ENCODE measurements at places on chromosomes 12 and 14.

DNA sequence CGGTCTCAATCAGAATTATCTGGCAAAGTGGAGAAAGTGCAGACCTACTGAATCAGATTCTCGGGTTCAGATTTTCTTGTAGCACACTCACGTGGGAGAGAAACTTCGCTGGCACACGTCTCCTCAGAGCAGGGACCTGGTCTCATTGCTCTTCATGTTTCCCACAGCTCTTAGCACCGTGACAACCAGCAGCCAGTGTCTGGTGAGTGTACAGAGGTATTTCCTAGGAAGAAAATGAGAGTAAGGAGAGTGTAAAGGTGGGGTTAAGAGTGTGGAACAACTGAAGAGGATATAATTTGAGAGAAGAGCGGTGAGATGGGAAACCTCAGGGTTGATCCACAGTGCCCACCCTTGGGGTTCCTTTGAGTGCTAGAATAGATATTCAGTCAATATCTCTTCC, 89.2 kb downstream of the ARF6 start:
- no peak for DNase-seq

- DNase-seq = peak; percentile 48
These were observed 756 bp downstream of the TULP3 start for GRCh38 chr12:2891240-2892053.

DNA sequence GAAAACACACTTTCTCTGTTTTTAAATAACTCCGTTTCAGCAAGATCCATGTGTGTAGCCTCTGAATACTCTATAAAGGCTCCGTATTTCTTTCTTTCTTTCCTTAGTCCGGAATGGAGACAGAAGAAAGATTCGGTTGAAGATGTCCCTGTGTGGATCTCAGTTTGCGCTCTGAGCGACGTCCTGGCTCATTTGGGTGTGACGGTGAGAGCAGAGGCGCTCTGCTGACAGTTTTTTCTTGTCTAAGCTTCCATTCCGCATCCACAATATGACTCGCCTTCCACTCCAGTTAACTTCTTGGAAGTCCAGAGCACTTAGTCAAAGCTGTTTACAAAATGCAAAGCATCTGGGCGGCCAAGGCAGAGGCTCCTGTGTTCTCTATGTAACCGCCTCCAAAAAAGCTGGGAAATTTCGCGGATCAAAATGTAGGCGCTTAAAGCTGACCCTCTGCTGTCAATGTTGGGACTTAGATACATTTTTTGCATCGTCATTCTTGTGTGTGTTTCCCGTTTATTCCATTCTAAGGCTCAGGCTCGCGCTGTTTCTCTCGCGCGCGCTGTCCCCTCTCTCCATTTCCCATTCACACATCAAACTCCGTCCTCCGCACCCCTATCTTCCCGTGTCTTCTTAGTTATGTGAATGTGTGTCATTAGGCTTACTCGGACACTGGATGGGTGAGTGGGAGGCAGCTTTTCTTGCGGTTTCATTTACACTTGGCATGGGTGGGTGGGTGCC, 880 bp upstream of the FLRT2 start:
- DNase-seq = no peak

DNA sequence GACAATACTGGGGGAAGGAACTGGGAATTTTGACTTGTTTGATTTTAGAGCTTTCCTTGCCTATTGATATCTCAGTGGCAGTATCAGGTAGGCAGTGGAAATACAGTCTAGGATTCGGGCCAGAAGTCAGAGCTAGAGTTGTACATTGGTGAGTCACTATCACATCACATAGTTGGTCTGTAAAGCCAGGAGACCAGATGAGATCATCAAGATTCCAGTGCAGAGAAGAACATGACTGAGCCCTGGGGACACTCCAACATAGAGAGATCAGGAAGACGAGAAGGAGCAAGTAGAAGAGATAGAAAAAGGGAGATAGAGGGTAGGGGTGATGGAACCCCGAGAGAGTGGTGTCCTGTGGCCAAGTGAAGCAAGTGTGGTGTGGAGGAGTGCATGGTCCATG, 46.6 kb upstream of the NR1H4 start:
- no peak for DNase-seq

DNA sequence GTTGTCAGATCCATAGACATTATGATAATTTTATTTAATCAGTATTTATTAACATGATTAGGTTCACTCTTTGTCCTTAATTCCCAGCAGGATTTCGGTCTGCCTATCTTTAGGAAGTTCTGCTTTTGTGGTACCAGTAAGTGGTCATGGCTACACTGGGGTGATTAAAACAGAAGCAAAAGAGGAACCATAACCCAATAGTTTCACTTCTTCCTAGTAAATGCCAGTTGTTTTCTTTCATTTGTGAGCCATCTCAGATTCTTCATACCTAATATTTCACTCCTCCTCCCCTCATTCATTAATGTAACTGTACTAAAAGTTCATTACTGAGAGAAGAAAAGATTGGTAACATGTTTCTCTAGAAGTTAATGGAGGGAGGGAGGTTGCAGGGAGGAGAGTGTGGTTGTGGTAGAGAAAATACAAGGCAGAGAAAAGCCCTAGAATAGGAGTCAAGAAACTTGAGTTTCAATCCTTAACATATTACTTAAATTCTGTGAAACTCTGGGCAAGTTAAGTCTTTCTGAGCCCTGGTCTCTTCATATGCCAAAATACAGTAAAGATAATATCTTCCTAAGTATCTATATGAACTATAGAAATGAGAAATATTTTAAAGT, 101.2 kb downstream of the PEBP1 start:
- DNase-seq = no peak

DNA sequence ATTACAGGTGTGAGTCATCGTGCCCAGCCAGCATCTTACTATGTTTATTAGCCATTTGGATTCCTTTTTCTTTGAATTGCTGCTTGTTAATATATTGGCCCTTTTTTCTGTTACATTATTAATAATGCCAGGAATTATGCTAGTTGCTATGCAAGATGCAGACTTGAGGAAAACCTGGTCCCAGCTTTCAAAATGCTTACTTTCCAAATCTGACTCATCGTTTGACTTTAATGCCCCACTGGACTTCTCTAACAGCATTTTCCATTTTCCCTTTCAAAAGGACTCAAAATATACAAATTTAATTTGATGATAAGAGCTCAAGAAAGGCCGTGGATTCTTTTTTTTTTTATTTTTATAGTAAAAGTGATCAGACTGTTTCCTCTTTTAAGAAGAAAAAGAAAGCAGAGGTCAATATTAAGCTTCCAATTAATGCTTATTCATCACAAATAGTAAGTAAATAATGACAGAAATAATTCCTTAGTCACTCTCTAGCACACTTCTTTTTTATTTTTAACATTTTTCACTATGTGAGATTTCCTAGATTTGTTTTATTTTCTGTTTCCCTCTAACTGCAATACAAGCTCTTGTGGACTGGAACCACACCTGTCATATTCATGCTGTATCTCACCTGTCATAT, 146.1 kb upstream of the FGD4 start:
- DNase-seq = no peak

GRCh38 chr12:28089338-28089737, 100.9 kb upstream of the CCDC91 start:
- no peak for DNase-seq

DNA sequence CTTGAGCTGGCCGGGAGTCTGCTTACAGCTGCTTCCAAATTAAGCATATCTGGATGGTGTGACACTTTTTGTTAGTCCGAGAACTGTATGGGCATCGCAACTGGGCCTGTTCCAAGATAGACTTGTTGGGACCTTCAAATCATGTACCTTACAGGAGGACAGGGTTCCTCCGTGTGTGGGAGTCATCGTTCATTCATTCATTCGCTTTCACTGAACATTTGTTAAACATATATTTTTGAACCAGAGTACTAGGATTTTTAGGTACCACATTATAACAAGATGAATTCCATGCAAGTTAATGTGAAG, 387 bp upstream of the IPO8 start:
- DNase-seq = no peak

GRCh38 chr12:24728366-24728765, 220.5 kb downstream of the BCAT1 start:
- no peak for DNase-seq

GRCh38 chr12:46664761-46665287, 161.0 kb downstream of the SLC38A4 start:
- DNase-seq = no peak

GRCh38 chr12:104665296-104665695, 208.5 kb downstream of the CHST11 start:
- DNase-seq = no peak

GRCh38 chr12:11130999-11131398, 3.4 kb downstream of the TAS2R30 start:
- no peak for DNase-seq

DNA sequence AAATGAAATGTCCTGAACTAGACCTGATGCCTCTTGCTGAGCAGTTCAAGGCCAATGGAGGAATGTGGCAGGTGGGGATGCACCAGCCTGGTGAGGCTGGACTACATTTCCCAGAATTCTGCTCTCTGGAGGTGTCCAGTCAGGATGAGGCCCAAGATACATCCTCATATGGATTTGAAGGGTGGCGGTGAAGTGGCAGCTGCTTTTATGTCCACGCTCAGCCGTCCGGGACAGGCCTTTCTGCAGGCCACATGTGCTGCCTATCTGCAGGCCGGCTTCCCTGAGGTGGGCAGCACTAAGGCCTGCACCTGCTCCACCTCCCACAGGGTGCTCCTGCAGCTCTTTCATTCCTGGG, 230.2 kb downstream of the BCL11B start:
- DNase-seq = no peak

DNA sequence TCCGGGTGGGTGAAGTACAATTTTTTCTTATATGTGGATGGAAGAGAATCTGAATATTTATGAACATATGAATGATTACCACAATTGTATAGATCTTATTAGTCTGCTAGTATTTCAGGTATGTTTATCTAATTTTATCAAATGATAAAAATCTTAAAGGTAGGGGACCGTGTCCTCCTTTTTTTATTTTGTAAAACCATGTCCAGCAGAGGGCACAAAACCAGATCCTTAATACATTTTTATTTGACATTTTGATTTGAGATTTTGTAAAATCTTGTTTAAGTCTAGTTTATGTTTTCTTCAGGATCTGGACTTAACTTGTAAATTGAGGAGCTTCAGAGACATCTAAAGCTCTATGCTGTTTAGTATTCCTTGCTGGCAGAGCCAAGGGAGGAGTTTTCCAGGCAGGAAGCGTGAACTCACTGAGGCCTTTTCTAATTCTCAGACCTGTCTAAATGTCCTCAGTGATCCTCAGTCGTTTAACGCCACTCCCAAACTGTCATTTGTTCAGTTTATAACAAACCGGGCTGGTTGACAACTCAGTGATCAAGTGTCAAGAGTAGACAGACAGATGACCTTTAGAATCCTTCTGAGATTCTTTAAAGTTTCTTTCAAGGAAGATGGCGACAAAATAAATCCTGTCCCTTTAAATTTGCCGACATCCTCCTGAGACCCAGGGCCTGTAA, 263.9 kb downstream of the KTN1 start:
- DNase-seq = no peak

DNA sequence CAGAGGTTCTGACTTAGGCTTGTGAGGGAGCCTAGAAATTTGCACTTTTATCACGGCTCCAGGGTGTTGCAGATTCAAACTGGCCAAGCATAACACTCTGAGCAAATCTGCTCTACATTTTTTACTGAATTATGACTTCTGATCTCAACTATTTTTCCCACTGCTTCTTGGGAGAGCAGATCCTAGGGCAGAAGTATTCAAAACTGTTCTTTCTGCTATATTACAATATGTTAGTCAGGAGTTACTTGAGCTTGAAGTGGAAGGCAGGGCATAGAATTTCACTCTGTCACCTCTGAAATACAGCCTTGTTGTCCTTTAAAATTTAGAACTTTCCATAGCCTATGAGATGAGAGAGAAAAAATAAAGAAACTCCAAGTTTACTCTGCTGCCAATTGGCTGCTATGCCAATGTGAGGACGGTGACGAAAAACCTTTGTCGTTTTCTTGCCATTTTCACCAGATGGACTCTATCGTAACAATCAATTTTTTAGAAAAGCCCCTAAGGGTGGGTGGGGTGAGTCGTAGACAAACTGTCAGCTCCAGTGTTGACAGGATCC, 16.4 kb upstream of the KERA start:
- DNase-seq = no peak

DNA sequence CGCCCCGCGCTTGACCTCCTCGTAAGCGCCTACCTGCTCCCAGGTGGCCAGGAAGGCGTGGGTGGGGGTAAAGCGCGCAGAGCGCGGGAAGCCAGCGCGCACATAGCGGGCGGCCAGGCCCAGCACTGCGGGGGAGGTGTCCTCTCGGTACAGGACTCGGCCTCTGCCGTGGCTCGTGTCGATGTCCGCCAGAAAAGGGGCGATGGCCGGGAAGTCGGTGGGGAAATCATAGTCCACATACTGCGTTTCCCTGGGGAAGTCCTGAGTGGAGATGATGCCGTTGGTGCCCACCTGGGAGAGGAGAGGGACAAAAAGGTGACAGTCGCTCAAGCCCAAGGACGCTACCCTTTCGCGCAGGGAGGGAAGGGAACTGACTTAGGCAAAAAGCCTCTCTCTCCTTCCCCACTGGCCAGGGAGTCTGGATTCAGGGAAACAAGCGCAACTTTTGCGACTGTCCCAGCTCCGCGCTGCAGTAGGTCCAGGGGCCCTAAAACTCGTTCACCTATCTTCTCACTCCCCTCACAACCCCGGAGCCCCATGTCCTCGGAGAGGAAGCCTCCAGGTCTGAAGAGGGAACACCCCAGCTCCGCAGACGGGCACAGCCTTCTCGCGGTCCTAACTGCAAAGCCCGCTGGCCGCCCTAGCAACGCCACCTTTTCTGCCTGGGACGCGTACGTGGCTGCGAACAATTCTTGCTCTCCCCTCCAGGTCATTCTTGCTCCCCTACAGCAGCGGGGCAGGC, 815 bp downstream of the NID2 start:
- DNase-seq = no peak

DNA sequence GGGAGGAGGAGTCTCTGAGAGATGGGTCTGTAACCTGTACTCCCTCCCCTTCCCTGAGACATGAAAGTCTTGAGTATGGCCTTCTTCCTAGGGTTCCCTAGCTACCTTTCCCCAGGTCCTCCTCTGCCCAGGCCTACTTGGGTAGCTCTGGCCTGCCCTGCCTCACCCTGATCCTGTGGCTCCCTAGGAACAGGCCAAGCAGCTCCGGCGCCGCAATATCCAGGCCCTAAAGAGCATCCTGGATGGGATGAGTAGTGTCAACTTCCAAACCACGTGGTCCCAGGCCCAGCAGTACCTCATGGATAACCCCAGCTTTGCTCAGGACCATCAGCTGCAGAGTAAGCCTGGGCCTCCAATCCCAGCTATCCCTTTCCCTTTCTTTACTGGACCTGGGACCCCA, 12.3 kb downstream of the PRPF40B start:
- no peak for DNase-seq

- DNase-seq = no peak
These were observed 362.3 kb upstream of the NOVA1 start for GRCh38 chr14:26959972-26960660.

GRCh38 chr12:69661386-69661785, 37.7 kb downstream of the BEST3 start:
- no peak for DNase-seq

GRCh38 chr12:28535216-28535615, 345.0 kb downstream of the CCDC91 start:
- DNase-seq = no peak

- DNase-seq = no peak
These were observed 9.1 kb downstream of the C1R start for GRCh38 chr12:7083125-7083524.

Data from CD4-positive, alpha-beta T cell treated with Interleukin-17A for 4 hours (primary cell).